ENCODE measurements at places on chromosomes 1 and 21.

- no peak for DNase-seq
- H3K27me3 ChIP-seq, result no peaks in the 10 kb centered on the region
- H3K4me3 ChIP-seq, result no peak overlapping the region
- H3K4me1 ChIP-seq, result peaks cover 99% of the 10 kb centered on the region
Observed at GRCh38 chr1:12148958-12149790, 17.6 kb upstream of the TNFRSF1B start.

- H3K27ac ChIP-seq, result no peak overlapping the region
- H3K27me3 ChIP-seq, result no peaks in the 10 kb centered on the region
- no peaks in the 10 kb centered on the region for H3K4me1 ChIP-seq
- no peak for DNase-seq
- H3K36me3 ChIP-seq, result no peaks in the 10 kb centered on the region
Observed at GRCh38 chr21:17189963-17190362, 322.9 kb upstream of the CXADR start.

DNA sequence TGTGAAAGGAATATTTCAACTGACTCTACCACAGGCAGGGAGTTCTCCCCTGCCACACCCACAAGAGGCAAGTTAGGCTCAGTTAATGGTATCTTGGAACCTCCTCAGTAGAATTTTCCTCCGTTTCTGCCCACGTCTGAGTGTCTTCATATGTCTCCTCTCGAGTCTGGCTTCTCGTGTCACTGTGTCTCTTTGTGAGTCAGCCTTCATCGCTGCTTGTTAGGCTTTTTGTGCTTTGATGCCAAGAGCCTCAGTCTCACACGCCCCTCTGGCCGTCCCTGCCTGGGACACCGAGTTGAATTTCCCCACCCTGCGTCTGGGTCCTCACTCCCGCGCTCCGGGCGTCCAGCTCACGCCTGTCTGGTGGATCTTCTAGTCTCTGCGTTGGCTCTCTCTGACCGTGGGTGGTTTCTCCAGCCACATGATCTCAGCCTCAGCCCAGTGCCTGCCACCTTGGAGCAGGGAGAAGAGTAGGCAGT is 125.7 kb upstream of the GADD45A start:
- peaks cover 4% of the 10 kb centered on the region for H3K4me1 ChIP-seq
- no peak for DNase-seq
- no peaks in the 10 kb centered on the region for H3K36me3 ChIP-seq
- no peak overlapping the region for H3K27ac ChIP-seq
- no peaks in the 10 kb centered on the region for H3K27me3 ChIP-seq

DNA sequence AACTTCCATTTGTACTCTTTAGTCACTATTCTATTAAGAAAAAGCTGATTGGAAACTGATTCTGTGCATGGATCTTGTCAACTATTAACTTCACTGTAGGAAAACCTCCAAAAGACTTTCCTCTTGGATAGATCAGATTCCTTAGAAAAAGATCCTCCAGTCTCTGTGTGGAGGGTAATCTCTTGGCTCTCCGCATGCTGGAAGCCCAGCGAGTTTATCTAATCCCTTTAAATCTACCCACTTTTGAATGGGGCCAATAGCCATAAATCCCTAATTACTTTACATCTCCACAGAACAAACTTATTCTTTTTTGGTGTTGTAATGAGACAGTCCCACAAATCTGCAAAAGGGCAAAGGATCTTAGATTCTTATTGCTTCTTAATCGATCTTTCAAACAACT is 1206.4 kb upstream of the ADGRL4 start:
- DNase-seq, result no peak
- H3K36me3 ChIP-seq, result no peaks in the 10 kb centered on the region
- no peak overlapping the region for H3K4me3 ChIP-seq
- no peaks in the 10 kb centered on the region for H3K27me3 ChIP-seq
- no peak overlapping the region for H3K27ac ChIP-seq

DNA sequence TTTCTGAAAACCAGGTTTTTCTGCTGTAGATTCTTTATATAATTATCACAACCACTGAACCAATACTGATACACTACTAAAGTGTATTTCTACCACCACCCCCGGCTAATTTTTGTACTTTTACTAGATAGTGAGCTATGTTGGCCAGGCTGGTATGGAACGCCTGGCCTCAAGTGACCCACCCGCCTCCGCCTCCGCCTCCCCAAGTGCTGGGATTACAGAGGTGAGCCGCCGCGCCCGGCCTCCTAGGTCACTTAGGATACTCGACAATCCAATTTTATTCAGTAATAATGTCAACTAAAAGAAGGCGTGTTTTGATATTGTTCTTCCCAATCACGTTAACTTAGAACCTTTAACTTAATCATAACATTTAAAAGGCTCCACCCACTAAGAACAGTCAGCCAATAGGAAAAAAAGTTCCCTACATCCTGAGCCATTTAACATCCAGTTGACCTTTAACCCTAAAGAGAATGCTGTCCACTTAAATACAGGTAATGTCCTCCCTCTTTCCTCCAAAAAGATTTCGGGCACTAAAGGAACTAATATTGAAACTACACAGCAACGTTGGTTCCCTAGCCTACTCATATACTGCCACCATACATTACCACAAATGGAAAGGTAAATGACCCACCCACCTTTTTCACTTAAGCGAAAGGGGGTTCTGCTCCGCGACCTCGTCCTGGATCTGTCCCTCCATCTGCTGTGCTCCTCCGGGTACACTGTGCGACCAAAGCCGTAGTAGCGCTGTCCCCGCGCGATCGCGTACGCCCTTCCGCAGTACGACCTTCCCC is 1.2 kb downstream of the RSRP1 start:
- H3K4me1 ChIP-seq, result peaks cover 35% of the 10 kb centered on the region
- H3K36me3 ChIP-seq, result peaks cover 55% of the 10 kb centered on the region
- peak overlapping the region; percentile 98 for H3K27ac ChIP-seq
- DNase-seq, result no peak
- no peaks in the 10 kb centered on the region for H3K27me3 ChIP-seq

DNA sequence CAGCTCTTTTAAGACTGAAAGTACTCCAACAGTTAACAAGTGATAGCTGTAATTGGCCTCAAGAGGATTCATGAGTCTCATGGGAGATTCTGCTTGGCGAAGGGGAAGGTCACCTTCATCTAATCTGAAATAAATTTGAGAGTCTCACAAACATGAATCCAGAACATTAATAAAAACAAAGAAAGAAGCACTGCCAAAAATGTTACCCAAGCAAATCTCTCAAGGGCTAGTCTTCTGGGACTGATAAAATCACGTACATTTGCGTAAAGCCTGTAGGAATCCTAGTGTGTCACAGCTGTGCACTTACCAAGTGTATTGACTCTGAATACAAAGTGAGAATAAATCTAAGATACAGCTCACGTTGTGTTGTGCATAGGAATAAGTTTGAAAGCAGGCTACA is 21.2 kb upstream of the NUF2 start:
- peaks cover 13% of the 10 kb centered on the region for H3K36me3 ChIP-seq
- no peak overlapping the region for H3K27ac ChIP-seq
- no peaks in the 10 kb centered on the region for H3K4me1 ChIP-seq
- H3K4me3 ChIP-seq, result no peak overlapping the region
- H3K27me3 ChIP-seq, result no peaks in the 10 kb centered on the region
- no peak for DNase-seq

- no peak overlapping the region for H3K27ac ChIP-seq
- H3K27me3 ChIP-seq, result peaks cover 6% of the 10 kb centered on the region
- no peak overlapping the region for H3K4me3 ChIP-seq
Observed at GRCh38 chr21:36004441-36004840, 55.9 kb downstream of the SETD4 start.

GRCh38 chr1:247407180-247407616 is 8.8 kb upstream of the NLRP3 start:
- H3K4me1 ChIP-seq, result peaks cover 43% of the 10 kb centered on the region
- peak overlapping the region; percentile 40 for H3K4me3 ChIP-seq
- H3K36me3 ChIP-seq, result no peaks in the 10 kb centered on the region
- peak overlapping the region; percentile 62 for H3K27ac ChIP-seq

GRCh38 chr1:99622702-99623347 is 23.1 kb upstream of the PALMD start:
- H3K4me1 ChIP-seq, result no peaks in the 10 kb centered on the region
- no peak overlapping the region for H3K27ac ChIP-seq
- DNase-seq, result no peak

- no peak overlapping the region for H3K27ac ChIP-seq
- H3K4me1 ChIP-seq, result peaks cover 14% of the 10 kb centered on the region
- H3K36me3 ChIP-seq, result peaks cover 3% of the 10 kb centered on the region
- no peak for DNase-seq
- no peaks in the 10 kb centered on the region for H3K27me3 ChIP-seq
Observed at GRCh38 chr1:224438989-224439388, 4.4 kb upstream of the WDR26 start.

- H3K36me3 ChIP-seq, result peaks cover 43% of the 10 kb centered on the region
- no peak overlapping the region for H3K27ac ChIP-seq
- DNase-seq, result no peak
- no peaks in the 10 kb centered on the region for H3K27me3 ChIP-seq
- peaks cover 23% of the 10 kb centered on the region for H3K4me1 ChIP-seq
- no peak overlapping the region for H3K4me3 ChIP-seq
Observed at GRCh38 chr1:156336242-156336641, 1.9 kb downstream of the CCT3 start.

- peaks cover 7% of the 10 kb centered on the region for H3K36me3 ChIP-seq
- peak; percentile 48 for DNase-seq
- peak overlapping the region; percentile 86 for H3K27ac ChIP-seq
- peak overlapping the region; percentile 91 for H3K4me3 ChIP-seq
Observed at GRCh38 chr21:37219761-37220432, 47.2 kb downstream of the VPS26C start.

DNA sequence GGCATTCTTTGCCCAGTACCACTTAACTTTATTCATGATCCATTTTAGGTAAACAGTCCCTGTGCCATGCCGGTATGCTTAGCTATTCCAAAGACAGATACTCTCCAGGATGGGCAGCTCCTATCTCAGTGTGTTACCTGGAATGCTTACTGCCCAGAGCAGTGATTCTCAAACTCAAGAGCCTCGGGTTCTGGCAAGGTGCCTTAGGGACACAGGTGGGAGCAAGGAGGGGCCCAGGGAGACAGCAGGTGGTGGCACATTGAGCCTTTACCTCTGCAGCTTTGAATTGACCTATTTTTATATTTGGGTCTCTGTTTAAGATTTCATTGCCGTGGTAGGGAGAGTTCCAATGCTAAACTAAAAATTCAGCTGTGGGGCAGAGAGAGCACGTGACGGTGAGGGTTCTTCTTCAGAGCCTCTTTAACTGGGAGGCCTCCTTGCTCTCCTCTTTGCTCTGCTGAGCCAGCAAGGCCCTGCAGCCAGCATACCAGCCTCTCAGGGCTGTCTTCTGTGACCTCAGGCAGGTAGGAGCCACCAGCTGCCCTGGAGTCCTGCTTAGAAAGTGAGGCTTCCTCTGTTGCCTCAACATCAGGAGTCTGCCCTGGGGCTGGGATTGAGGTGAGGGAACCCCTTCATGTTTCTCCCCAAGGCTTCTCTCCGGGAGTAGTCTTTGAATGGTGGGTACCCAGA is 20.2 kb downstream of the PHGDH start:
- no peaks in the 10 kb centered on the region for H3K36me3 ChIP-seq
- no peak overlapping the region for H3K4me3 ChIP-seq
- no peaks in the 10 kb centered on the region for H3K27me3 ChIP-seq
- DNase-seq, result no peak

Measured in CD4-positive, alpha-beta T cell (primary cell).